ENCODE measurements at places on chromosomes 6 and 20. TPM values are rescaled to one million over a fixed set of nuclear protein-coding genes. Genes with fewer than 3 reads are reported as not detected.

The VWA7 gene
- total RNA-seq = 0.21 TPM

The PSORS1C2 gene
- not detected for total RNA-seq

DNA sequence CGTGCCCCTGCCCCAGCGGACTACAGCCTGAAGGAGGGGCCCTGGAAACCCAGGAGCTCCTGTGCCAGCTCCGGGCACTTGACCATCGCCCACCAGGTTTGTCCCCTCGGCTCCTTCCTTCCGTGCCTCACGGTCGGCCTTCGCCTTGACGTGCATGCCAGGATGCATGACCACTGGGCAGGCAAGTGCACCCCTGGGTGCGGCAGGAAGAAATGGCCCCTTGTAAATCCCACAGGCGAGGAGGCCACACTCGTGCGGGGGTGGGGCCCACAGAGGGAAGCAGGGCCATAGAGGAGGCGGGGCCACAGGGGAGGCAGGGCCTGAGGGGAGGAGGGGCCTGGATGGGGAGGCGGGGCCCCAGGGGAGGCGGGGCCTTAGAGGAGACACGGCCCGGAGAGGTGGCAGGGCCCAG, 81.7 kb downstream of the YTHDF1 start:
- H3K4me1 ChIP-seq = no peaks in the 10 kb centered on the region
- no peaks in the 10 kb centered on the region for H3K36me3 ChIP-seq
- H3K27ac ChIP-seq = no peak overlapping the region
- no peak overlapping the region for H3K4me3 ChIP-seq
- DNase-seq = no peak

The RHAG gene
- total RNA-seq = 0.59 TPM

DNA sequence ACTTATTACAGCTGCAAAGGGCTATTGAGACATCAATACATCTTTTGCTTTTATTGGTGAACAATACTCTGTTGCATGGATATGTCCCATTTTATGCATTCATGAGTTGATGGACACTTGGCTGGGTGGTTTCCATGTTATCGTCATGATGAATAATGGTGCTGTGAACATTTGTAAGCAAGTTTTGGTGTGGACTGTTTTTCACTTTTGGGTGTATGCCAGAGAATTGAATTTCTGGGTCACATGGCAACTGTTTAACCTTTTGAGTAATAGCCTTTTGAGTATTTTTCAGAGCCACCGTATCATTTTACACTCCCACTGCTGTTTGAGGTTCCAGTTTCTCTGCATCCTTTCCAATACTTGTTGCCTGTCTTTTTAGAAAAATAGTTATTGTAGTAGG, 107.0 kb downstream of the JARID2 start:
- no peak for DNase-seq
- no peaks in the 10 kb centered on the region for H3K27me3 ChIP-seq
- no peaks in the 10 kb centered on the region for H3K36me3 ChIP-seq
- no peak overlapping the region for H3K27ac ChIP-seq

- H3K27ac ChIP-seq = no peak overlapping the region
- no peaks in the 10 kb centered on the region for H3K36me3 ChIP-seq
- peak; percentile 75 for DNase-seq
- H3K4me1 ChIP-seq = no peaks in the 10 kb centered on the region
- peaks cover 2% of the 10 kb centered on the region for H3K27me3 ChIP-seq
- H3K4me3 ChIP-seq = no peak overlapping the region
These were observed 69.6 kb downstream of the TBXT start for GRCh38 chr6:166097914-166098522.

The STX11 gene
- 24.3 TPM for total RNA-seq

Data from tibial nerve (tissue), 4 donors.